ENCODE measurements at places on chromosomes 12 and 14.

DNA sequence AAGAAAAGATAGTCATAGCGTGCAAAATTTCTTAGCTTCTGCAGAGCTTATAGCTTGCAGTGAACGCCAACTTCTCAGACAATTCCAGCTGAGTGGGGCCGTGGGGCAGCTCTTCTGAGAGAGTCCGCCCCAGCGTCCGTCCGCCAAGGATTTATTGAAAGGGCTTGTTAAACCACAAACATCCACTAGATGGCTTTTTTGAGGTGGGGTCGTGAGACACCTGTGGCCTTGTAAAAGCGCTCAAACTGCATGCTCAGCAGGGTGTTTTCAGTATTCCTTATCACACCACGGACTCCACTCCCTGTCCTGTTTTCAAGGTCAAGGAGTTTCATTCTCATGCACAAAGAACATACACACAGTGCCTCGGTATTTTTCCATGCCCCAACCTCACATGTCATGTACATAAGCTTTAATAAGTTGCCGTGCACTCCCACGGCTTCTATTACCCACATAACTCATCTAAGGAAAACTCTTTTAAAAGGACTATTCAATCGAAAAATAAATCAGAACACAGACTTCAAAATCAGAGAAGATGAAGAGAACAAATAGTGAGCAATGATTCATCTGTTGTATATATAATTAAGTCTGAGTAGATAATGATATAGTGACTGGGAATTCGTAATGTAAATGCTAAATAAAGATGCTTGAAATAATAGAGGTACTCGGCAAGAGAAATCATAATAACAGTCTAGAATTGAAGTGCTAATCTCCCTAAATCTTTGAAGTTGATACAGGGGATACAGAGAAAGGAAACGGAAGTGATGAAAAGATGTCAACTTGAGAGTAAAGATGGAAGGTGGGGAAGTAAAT is 46.7 kb downstream of the WBP11 start:
- peak; percentile 51 for DNase-seq

DNA sequence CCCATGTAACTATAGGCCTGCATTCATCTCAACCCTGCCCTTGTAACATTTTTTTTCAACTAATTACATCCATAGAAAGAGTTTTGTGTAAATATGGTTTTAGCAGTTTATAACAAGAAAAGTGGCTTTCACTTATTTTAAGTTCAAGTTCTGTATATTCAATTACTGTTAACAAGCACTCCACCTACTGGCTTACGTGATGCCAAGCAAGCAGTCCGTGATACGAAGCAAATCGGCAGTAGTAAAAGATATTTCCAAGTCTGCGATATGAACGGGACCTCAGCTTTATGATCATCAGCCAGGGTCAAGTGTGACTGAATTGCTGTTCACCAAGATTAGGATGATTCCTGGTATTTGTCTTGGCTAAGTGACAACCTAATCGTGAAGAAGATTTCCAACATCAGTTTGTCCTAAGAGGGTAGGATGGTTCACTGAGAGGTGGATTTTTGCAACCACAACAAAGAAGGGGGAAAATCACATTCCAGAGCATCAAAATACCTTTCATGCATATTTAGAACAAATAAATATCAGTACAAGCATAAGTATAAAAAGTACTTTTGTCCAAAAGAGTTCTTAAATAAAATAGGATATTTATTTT is 456.2 kb downstream of the FOXG1 start:
- DNase-seq = peak; percentile 14

DNA sequence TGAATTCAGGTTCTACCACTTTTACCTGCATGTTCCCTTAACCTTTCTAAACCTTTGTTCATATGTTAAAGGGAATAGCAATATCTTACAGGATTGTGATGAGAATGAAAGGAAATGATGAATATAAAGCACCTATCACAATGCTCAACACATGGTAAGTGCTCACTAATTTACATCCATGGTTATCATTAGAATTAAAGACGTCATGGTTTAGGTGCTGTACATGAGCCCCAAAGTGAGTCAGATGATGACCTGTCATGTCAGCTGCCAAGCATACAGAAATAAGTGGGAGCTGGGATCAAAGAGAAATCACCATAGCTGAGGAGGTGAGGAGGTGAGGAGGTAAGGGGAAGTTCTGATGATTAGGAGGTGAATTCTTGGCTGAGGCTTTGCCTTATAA is 135.9 kb upstream of the ATP2B1 start:
- no peak for DNase-seq

DNA sequence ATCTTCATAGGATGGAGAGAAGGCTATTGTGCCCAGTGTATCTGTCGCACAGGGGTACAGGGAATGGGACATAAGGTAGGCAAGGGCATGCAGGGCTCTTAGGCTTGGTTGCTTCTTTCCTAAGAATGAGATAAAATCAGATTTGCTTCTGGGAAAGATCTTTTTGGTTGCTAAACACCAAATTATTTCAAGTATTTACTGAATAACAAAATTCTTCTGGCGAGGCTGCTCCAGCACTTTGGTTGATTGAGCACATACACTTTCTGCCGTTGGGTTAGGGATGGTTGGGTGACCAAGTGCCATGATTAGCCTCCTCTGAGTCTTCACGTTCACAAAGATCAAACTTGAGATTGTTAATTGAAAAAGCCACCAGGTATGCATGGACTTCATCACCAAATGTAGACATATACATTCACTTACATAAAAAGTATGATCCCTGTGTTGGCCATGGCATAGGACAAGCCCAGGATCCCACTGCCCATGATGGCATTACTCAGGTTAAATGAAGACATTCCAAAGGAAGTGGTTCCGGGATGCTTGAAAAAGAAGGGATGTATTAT is 38.2 kb downstream of the SLC38A4 start:
- DNase-seq = no peak

DNA sequence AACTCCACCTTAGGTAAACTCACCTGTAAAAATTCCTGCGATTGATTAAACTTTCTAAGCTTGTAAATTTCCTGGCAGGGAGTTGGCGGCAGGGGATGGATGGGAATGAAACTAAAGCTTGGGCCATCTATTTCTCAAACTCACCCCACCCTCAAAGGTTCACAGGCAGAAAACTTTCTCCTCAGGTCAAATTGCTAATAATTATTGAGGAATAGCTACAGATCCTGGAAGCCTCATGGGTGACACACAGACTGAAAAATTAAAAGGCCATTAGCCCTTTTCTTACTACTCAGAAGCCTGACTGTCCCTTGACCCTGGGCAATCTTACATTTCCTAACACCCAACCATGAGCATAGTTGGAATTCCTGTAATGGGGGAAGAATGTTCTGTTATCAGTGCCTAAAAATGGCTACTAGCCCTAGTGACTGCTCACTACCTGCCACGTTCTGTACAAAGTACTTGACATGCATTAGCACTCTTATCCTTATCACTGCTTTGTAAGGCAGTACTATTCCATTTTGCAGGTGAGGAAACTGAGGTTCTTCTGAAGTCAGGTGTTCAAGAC is 12.4 kb upstream of the SYNDIG1L start:
- peak; percentile 7 for DNase-seq

- DNase-seq = no peak
Observed at GRCh38 chr12:31390991-31391390, 65.0 kb upstream of the SINHCAF start.

DNA sequence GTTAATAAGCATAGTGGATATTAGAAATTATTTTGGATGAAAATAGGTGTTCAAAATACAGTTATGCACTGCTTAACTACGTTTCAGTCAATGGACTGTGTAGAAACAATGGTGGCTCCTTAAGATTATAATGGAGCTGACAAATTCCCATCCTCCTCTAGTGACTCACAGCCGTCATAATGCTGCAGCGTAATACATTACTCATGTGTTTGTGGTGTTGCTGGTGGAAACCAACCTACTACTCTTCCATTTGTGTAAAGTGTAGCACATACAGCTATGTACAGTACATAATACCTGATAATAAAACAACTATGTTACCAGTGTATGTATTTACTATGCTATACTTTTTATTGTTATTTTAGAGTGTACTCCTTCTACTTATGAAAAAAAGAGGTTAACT is 111.2 kb upstream of the TMCC3 start:
- no peak for DNase-seq

GRCh38 chr12:73902260-73902659 is 635.4 kb upstream of the ATXN7L3B start:
- no peak for DNase-seq

Measured in iPS-NIHi11 (cell line).